Hepatocyte (in vitro differentiated cells): ENCODE measurements at places on chromosomes 7 and 10.

DNA sequence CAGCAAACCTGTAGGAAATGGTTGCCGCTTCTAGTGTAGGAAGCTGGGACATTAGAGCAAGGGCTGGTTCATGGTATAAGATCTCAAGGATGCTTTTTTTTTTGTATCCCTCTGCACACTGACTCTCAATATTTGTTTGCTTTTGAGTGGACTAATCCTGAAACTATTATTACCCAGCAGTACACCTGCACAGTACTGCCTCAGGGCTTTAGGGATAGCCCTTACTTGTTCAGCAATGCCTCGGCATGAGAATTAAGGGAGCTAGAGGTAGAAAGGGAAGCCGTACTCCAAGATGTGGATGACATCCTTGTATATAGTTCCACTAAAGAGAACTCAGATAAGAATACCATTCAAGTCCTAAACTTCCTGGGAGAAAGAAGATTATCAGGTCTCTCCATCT, 70.5 kb downstream of the COPG2 start:
- H3K27ac ChIP-seq: no peak overlapping the region
- H3K4me3 ChIP-seq: no peak overlapping the region
- no peaks in the 10 kb centered on the region for H3K36me3 ChIP-seq
- H3K4me1 ChIP-seq: no peaks in the 10 kb centered on the region
- H3K27me3 ChIP-seq: no peaks in the 10 kb centered on the region

- no peaks in the 10 kb centered on the region for H3K27me3 ChIP-seq
- no peak overlapping the region for H3K4me3 ChIP-seq
- H3K27ac ChIP-seq: no peak overlapping the region
- no peaks in the 10 kb centered on the region for H3K36me3 ChIP-seq
- no peaks in the 10 kb centered on the region for H3K4me1 ChIP-seq
- DNase-seq: no peak
These were observed 164.4 kb downstream of the SH2D4B start for GRCh38 chr10:80702143-80702542.

GRCh38 chr10:35614312-35614711, 9.2 kb downstream of the GJD4 start:
- no peaks in the 10 kb centered on the region for H3K36me3 ChIP-seq
- DNase-seq: no peak
- no peak overlapping the region for H3K4me3 ChIP-seq
- no peaks in the 10 kb centered on the region for H3K27me3 ChIP-seq

DNA sequence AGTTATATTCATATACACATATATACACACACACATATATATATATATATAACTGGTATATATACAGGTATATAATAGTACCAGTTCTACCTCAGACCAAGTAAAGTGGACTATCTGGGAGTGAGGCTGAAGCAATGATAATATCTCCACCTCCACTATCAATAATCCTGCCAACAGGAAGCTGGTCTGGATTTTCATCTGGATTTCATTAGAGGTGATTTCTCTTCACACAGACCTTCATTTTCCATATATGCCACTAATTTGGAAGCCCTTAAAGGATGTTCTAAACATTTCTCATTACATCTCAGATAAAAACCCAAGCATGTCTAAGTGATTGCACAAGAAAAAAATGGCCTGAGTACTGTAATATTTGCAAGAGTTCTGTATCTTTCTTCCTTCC, 1.7 kb upstream of the SLC35B4 start:
- no peaks in the 10 kb centered on the region for H3K36me3 ChIP-seq
- no peak for DNase-seq
- peaks cover 6% of the 10 kb centered on the region for H3K4me1 ChIP-seq
- no peak overlapping the region for H3K27ac ChIP-seq

GRCh38 chr10:129709101-129709500, 242.1 kb downstream of the MGMT start:
- no peak for DNase-seq
- no peak overlapping the region for H3K27ac ChIP-seq
- no peaks in the 10 kb centered on the region for H3K27me3 ChIP-seq
- H3K4me1 ChIP-seq: no peaks in the 10 kb centered on the region

GRCh38 chr7:130966246-130967009, 232.4 kb upstream of the KLF14 start:
- no peaks in the 10 kb centered on the region for H3K4me1 ChIP-seq
- no peaks in the 10 kb centered on the region for H3K27me3 ChIP-seq
- no peaks in the 10 kb centered on the region for H3K36me3 ChIP-seq
- no peak overlapping the region for H3K27ac ChIP-seq

- H3K4me3 ChIP-seq: no peak overlapping the region
- H3K27me3 ChIP-seq: no peaks in the 10 kb centered on the region
- no peaks in the 10 kb centered on the region for H3K4me1 ChIP-seq
- no peaks in the 10 kb centered on the region for H3K36me3 ChIP-seq
- peak; percentile 28 for DNase-seq
- H3K27ac ChIP-seq: no peak overlapping the region
These were observed 609.4 kb upstream of the PCDH15 start for GRCh38 chr10:55410415-55410885.
